ENCODE measurements at places on chromosomes 2 and 18. TPM values are rescaled to one million over a fixed set of nuclear protein-coding genes. Genes with fewer than 3 reads are reported as not detected.

MYL1 gene
- not detected for total RNA-seq

REG1A gene
- total RNA-seq, result not detected

GRCh38 chr2:161178756-161179155, 18.5 kb downstream of the TANK start:
- no peak for DNase-seq

- peak; percentile 16 for DNase-seq
Measured at GRCh38 chr18:23422751-23423418, 30.2 kb upstream of the RIOK3 start.

- no peak for DNase-seq
Measured at GRCh38 chr18:57023275-57023882, 123.5 kb upstream of the BOD1L2 start.

- DNase-seq, result no peak
Measured at GRCh38 chr2:64424416-64424987, 29.5 kb upstream of the LGALSL start.

- no peak for DNase-seq
Measured at GRCh38 chr2:203126996-203127395, 111.8 kb upstream of the CYP20A1 start.

DNA sequence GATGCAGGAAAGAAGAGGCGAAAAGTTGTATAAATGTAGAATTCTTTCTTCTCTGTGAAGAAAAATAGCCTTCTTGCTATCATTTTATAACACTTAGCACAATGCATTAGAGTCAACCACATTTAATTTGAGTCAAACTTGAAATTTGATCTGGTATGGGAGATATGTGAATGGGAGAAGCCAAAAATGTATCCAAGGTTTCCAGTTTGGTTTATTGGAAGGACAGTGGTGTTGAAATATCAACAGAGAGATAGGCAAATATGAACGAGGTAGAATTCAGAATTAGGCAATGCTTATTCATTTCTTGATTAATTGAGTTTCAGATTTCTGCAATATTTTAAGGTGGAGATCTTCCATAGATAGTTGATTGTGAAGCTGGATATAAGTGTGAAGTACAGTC, 991.9 kb upstream of the CHAC2 start:
- peak; percentile 59 for DNase-seq

REG3G gene
- not detected for total RNA-seq

PPP1R1C gene
- 0.28 TPM for total RNA-seq

NEURL3 gene
- not detected for total RNA-seq

Measured in IMR-90 (cell line).